ENCODE measurements at places on chromosomes 12 and 14.

DNA sequence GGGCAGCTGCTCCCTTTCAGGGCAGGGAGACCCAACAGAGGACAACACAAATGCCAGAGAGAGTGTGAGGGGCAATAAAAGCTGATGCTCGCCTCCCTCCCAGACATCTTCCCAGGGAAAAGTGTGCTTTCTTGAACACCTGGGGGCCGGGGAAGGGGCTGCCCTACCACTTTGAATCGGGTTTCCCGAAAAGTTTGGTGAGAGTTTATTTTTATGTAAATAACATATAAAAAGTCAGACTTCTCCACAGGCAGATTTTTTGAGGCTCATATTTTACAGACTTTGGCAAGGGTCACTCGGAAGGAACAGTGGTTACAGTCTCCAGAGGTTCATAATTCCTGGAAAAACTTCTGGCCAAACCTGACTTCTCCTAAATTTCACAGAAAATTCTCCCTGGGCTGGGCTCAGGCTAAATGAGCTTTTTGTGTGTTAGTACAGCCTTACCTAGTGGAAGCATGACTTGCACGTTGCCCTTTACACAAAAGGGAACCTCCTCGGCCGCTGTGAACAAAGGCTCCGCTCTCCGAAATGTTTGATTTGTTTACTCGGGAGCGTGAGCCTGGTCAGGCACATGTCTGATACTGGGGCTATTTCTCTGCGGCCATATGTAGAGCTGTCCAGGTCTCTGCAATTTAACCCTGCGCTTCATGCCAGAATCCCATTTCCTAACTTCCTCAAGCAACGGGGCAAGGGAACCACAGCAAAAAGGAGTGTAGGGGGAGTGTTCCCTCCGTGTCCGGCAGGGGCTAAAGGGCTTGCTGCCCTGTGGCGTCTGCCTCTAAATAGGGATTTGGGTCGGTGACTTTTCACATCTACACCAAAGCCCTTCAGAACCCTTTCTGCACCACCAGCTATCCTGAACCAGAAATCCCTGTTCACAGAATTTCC, 3.4 kb downstream of the RTL1 start:
- DNase-seq, result no peak

DNA sequence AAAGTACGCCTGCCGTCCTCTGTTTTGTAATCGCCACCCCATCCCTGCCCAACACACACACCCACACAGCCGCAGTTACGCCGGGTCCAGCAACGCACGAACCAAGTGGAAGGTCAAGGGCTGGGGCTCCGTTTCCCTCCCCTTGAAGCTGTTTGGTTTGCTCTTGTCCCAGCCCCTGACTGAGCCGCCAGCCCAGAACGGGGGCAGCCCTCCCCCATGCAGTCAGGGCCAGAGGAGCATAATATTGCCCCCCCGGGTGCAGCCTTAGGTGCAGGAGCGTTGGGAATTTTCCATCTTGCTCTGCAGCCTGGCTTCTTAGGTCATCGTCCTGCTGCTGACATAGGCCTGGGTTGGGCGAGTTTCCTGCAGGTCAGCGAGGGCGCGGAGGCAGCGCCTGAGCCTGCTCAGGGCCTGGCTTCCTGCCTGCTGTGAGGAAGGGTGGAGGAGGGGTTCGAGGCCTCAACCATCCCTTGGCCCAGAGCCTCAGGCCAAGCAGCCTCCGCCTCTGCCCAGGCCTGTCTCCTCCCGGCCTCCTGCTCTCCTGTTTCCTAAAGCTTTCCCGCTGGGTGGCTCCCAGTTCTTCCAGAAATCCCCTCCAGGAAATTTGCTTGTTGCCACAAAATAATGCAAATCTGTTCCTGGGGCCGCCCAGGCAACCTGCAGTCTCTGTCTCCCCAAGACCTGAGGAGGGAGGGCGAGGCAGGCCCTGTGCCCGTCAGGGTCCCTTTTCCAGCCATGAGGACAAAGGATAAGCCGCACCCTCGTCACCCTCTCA, 44.5 kb downstream of the PSMA6 start:
- DNase-seq, result no peak

DNA sequence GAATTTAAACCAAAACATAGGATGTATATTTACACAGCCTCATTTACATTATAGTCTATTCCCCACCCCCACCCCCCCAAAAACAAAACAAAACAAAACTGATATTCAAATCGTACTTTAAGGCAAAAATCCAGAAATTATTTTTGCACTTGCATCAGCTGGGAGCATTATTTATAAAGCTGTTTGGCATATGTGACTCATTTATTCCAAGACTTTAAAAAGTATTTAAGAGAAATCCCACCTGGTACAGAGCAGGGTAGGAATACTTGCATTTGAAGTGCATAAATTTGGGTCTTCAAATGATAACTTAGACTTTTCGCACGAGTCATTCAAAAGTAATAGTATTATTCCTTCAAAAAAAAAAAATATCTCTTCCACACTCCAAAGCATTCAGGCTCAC, 1.1 kb downstream of the KLHL28 start:
- no peak for DNase-seq

- DNase-seq, result no peak
Observed at GRCh38 chr14:73748858-73749357, 34.7 kb upstream of the PNMA1 start.

DNA sequence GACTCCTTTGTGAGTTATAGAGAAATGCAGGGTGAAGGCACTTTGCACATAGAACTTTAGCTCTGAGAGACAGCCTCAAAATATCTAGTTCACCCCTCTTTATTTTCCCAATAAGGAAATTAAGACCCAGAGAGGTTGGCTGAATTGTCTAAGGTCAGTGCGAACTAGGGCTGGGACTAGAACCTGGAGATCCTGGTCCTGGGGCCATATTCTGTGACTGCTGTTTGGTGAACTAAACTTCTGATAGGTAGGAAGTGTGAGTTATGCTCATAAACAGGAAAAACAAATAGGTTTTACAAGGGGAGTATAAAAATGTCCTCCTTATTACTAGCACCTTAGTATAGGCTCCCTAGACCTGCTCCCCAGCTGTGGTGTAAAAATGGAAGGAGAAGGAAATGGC, 53.9 kb downstream of the DAD1 start:
- no peak for DNase-seq

GRCh38 chr12:31002999-31003398, 70.7 kb upstream of the DDX11 start:
- DNase-seq, result no peak

GRCh38 chr12:70227911-70228310, 15.3 kb upstream of the CNOT2 start:
- DNase-seq, result no peak

DNA sequence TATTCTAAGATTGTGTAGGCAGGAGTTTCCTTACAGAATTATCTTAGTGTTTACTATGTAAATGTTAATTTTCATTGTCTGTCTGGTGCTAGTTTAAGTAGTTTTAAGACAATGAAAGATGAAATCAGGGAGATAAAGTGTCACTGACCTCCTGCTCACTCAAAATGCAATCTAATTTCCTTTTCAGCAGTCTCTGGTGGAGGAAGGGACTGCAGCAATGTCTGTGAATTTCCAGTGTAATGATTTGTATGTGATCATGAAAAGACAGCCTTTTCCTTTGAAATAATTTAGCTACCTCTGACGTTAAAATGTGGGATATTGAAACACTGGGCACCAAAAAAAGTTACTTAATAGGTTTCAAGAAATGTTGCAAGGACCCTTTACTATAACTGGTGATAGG, 779.7 kb upstream of the FLRT2 start:
- DNase-seq, result no peak

DNA sequence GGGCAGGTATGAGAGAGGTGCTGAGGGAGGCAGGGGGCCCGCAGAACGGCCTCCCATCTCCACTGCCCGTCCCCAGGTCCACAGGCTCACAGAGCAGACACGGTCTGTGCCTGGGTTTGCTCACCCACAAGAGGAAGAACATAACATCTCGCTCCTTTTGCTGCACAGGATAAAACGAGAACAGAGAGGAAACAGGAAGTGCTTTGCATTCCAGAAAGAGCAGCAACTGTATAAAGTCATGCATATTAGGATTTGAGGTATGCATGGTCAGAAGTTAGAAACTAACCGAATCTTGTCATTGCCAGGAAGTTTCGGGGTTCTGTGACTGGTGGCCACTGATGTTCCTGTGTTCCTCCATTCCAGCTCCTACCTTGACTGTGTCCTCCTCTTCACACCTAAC, 25.0 kb downstream of the NTF3 start:
- DNase-seq, result no peak

DNA sequence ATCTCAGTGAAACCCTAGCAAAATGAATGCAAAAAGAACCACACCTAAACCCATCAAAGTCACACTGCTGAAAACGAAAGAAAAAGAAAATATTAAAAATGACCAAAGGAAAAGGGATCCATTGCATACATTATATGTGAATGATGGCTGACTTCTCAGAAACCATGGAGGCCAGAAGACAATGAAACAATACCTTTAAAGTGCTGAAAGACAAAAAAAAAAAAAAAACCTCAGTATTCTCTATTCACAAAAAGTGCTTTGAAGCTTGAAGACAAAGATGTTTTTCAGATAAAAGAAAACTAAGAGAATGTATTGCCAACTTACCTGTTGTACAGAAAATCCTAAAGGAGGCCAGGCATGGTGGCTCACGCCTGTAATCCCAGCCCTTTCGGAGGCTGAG, 4.5 kb upstream of the EVL start:
- DNase-seq, result no peak

GRCh38 chr14:91125271-91125660, 11.4 kb downstream of the DGLUCY start:
- no peak for DNase-seq

- DNase-seq, result no peak
Observed at GRCh38 chr12:87901457-87901856, 127.7 kb downstream of the C12orf50 start.

GRCh38 chr12:47218191-47218654, 138.5 kb upstream of the AMIGO2 start:
- no peak for DNase-seq

DNA sequence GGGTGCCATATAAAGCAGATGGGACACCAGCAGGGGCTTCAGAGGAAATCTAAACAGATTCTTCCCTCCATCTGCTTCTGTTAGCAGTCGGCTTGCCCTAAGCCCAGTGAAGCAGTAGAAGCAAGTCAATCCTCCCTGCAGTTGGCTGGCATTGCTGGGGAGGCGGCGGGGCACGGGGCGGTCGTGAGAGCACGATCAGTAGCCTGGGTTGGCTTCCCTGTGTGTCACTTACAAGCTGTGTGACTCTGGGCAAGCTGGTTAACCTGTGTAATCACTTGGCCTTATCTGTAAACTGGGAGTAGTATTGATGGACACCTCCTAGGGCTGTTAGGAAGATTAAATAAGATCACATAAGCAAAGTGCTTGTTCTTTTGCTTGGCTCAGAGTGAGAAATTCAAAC, 19.4 kb downstream of the MYRFL start:
- DNase-seq, result no peak

GRCh38 chr12:650983-651382, 12.3 kb downstream of the NINJ2 start:
- no peak for DNase-seq

DNA sequence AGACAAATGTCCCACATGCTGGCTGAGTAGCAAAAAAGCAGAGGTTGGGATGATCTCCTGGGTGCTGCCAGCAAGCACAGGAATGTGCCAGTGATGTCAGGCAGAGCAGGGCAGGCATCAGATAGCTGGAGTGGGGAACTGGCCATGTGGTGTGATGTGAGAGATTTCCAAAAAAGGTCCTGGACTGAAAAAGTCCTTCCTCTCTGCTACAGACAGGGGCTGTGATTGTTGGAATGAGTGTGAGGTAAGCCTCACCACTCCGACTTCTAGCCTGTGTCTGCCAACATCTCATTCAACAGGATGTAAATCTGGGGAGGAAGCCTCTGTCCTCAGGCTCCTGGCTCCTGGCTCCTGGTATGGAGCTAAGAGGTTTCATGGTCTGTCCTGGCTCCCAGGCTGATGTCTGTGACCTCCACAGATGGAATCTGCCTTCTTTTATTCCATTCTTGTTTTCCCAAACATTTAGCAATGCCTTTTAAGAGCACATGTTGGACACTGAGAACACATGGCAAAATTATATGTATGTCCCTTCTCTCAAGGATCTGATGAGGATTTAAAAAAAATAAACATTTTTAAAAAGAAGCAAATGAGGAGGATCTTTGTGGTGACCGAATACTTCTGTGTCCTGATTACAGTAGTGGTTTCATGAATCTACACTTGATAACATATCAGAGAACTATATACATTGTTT, 50.1 kb upstream of the STK38L start:
- DNase-seq, result no peak

DNA sequence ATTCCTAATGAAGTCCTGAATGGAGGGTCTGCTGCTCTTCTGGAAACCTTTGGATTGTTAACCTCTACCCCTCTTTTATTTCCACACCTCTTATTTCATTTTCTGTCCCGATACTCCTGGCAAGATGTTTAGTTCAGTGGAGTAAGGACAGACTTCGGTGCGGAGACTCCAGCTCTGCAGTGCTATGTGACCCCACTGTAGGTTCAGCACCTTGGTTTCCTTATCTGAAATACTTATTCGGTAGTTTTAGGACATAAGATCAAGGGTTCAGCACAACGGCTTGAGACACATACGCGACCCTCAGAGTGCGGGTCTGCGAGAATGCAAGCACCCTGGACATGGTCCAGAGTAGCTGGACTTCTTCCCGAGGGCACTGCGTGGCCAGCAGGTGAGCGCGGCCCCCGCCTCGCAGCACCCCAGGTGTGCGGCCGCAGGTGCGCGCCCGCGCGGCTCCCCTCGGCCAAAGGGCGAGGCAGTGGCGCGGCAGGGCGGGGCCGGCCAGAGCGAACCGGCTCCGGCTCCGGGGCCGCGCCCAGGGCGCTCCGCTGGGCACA, 465 bp upstream of the FGD4 start:
- DNase-seq, result no peak

DNA sequence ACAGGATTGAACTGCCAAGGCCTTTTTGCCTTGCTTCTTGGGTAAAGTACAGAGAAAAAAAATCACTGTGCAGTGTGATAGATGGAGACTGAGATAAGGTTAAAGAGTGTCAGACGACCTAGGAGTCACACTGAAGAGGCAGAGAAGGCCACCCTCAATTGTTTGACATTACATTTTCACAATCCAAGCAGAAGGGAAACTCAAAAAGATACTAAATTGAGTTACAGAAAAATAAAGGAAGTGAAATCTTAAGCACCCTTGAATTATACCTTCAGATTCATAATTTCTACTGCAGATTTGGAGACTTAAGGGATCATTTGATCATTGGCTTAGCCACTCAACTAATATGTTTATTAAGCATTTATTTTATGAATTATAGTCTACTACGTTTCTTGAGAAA, 97.1 kb downstream of the MYF5 start:
- DNase-seq, result no peak

GRCh38 chr14:22163051-22163450, 426.0 kb downstream of the DAD1 start:
- DNase-seq, result no peak

DNA sequence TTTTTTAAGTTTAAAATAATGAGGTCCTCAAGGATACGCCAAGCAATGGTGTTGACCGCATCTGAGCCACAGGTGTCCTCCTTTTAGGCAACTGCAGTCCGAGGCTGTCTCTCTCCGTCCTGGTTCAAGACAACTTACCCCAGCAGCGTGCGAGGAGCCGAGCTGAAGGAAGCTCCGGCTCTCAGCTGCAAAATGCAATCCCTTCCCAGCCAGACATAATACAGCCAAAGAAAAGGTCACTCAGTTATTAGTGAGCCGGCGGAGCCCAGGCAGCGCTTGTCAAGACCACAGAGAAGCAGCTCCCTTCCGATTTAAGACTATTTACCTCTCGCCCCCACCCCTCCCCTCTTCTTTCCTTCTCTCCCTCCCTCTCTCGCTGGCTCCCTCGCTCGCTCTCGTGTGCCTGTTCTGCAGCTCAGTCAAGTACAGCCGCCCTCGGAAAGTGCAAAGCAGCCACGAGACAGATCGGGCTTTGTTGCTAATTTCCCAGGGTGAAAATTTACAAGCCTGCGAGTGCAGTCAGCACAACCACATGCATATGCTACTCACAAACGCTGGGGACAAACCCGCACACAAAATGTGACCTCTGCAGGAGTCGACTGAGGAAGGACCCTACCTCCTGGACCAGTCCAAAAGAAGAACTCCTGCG, 363 bp upstream of the LMO3 start:
- no peak for DNase-seq

All from keratinocyte (primary cell).